NCI-H1930 (cell line): ENCODE measurements at places on chromosomes 6 and 20.

DNA sequence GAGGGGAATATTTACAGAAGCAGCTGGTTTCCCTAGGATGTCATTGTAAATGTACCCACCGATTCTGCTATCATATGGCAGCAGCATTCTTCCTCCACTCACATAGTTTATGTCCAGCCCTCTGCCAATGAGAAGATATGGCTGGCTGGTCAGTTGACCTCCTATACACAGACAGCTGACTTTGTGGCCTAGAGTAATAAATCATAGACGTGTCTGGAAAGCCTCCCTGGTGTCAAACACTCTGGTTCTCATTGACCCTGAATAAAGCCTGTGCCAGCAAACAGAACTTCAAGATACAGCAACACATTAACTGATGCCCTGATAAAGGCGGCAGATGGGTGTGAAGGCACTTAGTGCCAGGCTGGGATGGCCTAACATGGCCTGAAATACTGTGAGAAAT lies 52.6 kb downstream of the GPR63 start:
- no peak for DNase-seq

GRCh38 chr6:170152989-170153388 lies 137.9 kb downstream of the DLL1 start:
- DNase-seq: no peak

GRCh38 chr6:140661691-140662090 lies 1287.2 kb upstream of the CITED2 start:
- no peak for DNase-seq

- no peak for DNase-seq
Observed at GRCh38 chr6:32982084-32982701, 13.8 kb downstream of the BRD2 start.

DNA sequence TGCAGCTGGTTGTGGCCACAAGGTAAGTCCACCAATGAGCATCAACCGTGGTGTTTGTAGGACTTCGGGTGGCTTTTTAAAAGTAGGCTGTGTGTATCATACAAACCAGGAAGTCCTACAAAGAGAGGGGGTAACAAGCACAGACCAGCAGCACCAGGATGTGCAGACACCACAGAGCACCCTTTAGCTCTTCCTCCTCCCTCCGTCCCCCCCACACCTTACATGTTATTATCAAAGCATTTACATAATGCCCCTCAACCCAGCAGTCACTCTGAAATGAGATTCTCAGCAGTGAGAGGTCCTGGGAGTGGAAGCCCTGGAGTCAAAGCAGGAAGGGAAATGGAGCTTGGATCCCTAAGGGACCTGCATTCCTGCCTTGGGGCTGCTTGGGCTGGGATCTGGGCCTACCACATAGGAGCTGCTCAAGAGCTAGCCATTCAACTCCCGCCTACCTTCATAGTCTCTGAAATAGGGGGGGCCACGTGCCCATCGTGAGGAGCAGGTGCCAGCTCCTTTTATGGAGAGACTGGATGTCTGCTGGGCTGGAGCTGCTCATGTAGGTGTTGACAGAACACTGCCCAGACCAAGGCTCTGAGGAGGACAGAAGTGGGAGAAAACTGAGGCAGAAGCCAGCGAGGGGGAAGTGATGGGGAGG lies 90.6 kb downstream of the PSMB1 start:
- no peak for DNase-seq

DNA sequence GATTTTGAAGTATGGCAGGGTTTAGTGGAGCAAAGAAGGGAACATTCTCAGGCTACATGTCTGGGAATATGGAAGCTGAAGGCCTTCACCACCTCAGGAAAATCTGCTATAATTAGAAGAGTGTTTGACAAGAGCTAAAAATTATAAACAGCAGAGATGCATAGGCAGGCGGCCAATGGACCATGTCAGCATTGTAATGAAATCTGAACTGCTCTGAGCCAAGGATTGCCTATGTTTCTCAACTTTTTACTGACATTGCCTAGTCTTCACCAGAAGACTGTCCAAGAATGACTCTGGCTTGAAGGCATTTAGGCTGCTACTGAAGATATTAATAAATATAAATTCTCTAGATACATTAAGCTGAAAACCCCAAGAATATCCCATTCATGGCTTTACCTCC lies 84.1 kb downstream of the C6orf52 start:
- DNase-seq: no peak
